Stimulated activated CD8-positive, alpha-beta memory T cell treated with anti-CD3 and anti-CD28 coated beads, Interleukin-2, amount 100 ng/mL, for 48 hours (primary cell): ENCODE measurements at places on chromosomes 3 and 15.

GRCh38 chr3:58746758-58747157 lies 80.2 kb upstream of the FAM3D start:
- DNase-seq, result no peak

- no peak for DNase-seq
These were observed 68.9 kb upstream of the NR2F2 start for GRCh38 chr15:96261575-96262034.

DNA sequence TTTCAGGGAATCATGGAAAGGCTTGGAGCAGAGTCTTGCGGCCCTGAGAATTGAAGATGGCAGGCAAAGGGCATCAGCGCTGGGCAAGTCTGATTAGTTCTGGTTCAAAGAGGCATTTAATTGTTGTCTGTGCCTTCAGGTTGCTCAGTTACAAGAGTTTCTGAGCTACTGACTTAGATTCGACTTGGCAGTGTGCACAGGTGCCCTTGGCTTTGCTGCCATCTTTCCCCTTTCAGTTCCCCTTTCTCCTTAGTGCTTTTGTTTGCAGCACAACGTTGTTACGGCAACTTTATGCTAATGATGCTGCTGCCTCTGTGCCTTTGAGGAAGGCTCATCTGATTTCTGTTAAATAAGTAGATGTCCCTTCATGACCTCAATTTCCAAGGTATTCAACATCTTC lies 12.5 kb downstream of the P2RY14 start:
- no peak for DNase-seq

DNA sequence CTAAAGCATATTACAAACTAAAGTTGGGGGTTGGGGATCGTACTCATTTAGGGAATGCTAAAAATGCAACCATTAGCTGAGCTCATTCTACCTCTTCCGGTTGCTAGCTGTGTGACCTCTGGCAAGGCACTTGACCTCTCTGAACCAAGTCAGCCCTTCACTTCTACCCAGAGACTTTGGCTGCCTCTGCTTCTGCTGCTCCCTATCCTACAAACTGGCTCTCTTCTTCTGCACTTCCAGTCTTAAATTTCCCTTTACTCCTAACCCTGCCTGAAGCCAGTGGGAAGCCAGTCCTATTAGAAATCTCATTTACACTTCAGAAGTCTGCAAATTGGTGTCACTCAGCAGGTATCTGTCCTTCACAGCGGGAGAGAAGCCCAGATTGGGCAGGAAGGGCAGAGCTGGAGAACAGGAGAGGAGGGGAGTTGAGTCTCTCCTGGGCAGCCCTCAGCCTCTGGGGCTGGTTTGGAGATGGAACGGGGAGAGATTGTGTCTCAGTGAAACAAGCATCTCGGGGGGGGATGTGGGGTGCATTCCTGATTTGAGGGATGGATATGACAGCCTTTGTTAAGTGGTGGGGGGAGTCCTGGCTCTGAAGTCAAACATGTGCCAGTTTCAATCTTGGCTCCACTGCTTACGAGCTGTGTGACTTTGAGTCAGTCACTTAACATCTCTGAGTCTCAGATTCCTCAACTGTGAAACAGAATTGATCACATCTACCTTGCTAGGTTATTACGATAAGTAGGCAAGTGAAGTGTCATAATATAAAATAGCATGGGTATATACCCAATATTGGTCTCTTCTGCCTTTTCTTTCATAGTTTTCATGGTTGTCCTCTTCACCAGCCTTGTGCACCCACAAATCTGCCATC lies 7.8 kb upstream of the AEN start:
- no peak for DNase-seq

- DNase-seq, result no peak
These were observed 494.5 kb upstream of the PDZRN3 start for GRCh38 chr3:74119221-74119620.

- DNase-seq, result no peak
These were observed 87.1 kb downstream of the DUT start for GRCh38 chr15:48418343-48418742.

DNA sequence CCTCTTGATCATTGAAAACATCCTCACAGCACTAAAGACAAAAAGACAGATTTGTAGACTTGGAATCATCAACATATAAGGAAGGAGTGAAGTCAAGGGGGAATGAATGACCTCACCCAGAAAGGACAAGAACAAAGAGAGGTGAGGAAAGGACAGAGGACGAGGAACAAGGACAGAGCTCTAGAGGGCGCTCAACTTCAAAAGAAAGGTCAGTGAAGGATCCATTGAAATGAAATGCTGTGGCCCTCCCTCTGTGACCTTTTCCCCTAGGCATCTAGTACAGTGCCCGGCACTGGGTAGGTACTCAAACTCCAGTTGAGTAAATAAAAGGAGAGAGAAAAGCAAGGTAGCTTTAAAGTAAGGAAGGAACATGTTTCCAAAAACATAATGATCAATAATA lies 2.6 kb downstream of the ATP8B4 start:
- DNase-seq, result no peak

DNA sequence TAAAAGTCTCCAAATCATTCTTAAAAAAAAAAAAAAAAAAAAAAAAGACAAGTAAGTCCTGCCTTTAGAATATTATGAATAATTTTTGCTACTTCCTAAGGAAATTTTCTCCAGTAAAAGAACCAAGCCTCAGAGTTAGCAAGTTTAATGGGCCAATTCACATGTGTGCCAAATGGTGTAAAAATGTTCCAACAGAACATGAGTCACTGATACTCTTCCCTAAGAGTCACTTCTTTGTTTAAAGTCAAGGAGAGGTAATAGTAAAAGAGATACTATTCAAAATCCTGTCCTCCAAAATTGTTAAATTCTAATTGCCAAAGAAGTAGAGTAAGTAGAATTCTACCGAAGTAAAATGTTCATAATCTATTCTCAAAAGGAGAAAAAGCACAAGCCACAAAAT lies 17.7 kb upstream of the CPA3 start:
- no peak for DNase-seq

DNA sequence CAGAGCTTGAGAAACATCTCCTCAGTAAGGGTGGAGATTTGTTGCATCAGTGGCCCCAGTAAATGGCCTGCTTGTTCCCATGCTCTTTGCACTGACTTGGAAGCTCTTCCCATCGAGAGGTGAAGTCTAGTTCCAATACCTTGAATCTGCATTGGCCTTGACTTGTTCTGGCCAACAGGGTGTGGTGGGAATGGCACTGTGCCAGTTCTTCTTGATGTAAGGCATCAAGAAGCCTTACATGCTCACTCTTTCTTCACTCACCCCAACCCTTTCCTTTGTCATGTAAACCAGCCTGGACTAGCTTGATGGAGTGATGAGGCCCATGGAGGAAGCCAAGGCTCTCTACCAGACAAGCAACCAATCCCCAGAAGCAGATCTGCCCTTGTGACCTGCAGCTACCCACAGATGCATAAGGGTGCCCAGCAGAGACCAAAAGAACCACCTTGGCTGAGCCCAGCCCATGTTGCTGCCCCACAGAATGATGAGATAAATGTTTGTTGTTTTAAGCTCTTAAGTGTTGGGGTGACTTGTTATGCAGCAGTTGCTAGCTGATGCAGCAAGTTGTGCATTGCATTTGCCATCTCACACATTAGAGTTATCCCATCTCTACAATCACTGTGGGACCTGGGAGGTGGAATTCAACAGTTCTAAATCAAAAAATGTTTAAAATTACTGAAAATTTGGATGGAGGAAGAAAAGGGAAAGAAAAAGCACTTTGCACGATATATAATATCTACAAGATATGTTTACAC lies 11.1 kb upstream of the MGLL start:
- no peak for DNase-seq

DNA sequence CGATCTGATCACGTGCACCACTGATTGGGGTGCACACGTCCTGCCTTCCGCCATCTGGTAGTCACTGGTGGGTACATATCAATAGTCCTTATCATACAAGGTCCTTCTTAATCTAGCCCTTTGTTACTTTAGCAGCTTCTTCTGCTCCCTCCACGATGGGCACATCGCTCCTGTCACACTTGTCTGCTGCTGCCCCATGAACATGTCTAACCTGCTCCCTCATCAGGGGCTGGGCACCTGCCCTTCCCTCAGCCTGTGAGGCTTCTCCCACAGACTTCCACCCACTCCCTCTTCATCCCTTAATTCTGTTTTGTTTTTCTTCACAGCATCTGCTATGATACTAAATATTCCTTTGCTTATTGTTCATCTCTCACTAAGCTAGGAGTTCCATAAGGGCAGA lies 82.5 kb downstream of the UACA start:
- no peak for DNase-seq

- DNase-seq, result no peak
These were observed 36.7 kb upstream of the GOLGA8B start for GRCh38 chr15:34620142-34620541.

GRCh38 chr3:49422379-49423248 lies at the start of gene AMT:
TSS of gene AMT (minus strand) at chr3:49422473. CDS start at chr3:49422450, 23 bp downstream.
- no peak for DNase-seq

GRCh38 chr3:58642846-58643245 lies 23.7 kb downstream of the FAM3D start:
- no peak for DNase-seq

DNA sequence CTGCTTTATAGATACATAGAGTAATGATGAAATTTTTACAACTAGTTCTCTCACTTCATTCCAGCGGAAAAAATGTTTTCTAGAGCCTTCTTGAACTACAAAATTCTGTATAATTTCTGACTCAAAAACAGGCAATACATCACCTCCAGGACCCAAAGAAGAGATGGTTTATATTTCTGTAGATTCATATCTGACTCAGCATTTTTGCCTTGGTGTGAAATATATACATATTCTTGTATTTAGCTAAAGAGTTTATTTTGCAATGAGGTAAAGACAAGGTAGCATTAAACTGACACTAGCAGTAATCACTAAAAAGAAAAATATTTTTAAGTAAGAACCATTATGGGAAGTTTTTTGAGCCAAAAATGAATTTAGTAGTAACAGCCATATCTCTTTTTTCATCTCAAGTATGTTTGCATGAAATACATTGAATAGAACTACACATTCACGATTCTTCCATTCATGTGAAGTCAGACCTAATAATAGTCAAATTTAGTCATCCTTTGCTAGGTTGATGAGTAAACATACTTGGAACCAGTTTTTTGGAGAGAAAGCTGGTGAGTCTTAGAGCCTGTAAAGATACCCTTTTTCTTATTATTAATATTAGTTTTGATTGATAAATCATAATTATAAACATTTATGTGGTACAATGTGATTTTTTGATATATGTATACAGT lies 31.6 kb downstream of the COL8A1 start:
- DNase-seq, result no peak

DNA sequence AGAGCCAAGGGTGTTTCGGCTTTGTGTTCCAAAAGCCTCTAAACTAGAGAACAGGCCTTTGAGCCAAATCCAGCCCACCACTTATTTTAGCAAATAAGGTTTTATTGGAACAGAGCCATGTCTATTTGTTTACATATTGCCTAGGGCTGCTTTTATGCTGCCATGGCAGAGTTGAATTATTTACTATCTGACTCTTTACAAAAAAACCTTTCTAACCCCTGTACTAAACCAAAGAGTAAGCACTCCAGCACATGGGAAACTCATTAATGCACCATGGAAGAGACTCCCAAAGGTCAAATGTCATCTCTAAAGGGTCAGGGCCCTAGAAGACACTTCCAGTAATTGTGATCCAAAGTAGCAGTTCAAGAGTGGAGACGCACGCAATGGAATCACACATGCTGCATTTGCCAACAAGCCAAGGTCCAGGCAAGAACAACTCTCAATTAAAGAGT lies 22.3 kb downstream of the OSBPL10 start:
- DNase-seq, result no peak

DNA sequence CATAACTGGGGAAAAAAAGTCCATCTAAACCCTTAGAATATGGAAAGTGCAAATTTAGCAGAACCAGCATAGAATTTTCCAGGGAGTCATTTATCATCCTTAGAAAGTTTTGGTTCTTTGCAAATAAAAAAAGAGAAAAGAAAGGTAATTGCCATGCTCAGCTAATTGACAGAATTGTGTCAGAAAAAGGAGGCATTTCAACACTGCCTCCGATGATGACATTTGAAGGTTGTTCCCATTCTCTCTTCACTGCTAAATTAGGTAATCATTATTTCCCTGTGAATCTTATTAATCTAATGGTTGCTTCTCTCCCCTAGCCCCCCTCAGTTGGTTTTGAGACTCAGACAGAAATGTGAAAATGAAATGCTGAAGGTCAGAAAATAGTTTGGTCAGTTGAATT lies 139.2 kb downstream of the PDCD6IP start:
- DNase-seq, result no peak

DNA sequence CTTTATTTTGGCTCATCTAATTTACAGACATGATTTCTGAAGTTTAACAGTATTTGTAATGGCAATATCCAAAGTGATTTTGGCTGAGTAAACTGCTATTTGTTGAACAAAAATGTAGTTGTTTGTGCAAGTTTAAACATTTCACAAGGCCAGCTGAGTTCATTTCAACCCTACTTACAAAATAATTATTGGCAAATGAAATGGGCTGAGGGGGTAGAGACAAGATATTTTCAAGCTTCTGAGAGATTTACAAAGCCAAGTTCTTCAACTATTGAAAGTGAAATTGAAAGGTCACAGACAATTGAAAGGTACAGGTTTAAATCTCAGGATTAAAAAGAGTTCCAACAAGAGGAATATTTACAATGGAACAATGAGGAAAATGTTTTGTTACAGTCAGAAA lies 77.1 kb downstream of the DUT start:
- DNase-seq, result no peak

DNA sequence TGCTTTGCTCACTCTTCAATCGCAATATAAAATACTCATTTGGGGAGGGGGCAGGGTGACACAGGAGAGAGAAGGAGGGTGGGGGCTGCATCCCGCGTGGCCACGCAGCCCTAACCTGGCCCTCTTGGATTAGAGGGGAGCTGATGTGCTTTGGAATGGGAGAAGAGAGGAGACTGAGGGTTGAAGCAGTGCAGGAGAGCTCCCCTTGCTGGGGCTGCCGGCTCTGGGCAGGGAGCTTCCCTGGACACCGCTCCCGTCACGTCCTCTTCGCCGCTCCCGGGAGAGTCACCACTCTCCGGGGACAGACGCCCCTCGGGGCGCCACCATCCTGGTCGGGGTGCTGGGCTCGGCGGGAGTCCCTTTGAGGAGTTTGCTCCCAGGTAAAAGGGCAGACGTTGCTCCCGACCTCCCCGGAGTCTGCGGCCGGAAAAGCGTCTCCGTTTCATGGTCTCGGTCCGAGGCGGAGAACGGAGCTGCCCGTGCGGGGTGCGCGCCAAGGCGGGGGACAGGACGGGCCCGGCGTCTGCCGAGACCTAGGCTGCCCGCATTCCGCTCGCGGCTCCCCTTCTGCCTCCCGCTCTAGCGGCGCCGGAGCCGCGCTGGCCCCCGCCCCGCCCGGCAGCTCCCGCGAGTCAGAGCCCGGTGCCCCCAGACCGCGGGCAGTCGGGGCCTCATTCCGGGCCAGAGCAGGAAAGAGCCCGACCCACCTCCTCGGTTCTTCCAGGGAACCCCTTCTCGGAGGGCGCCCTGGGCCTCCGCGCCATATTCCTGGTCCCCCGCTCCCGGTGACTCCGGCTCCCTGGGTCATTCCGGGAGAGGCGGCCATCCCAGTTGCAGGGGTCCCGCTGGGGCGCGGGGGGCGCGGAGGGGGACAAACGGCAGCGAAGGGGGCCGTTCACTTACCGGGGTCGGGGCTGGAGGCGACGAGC lies 603 bp downstream of the SLC7A14 start:
- DNase-seq, result no peak
